Astrocyte (in vitro differentiated cells and primary cell): ENCODE measurements at places on chromosomes 4 and X. TPM values are rescaled to one million over a fixed set of nuclear protein-coding genes. Genes with fewer than 3 reads are reported as not detected.

MCUB gene
- 11.2 and 12.6 TPM in 2 replicates for total RNA-seq

MAOB gene
- total RNA-seq, result 0.20 and 0.77 TPM in 2 replicates

DNA sequence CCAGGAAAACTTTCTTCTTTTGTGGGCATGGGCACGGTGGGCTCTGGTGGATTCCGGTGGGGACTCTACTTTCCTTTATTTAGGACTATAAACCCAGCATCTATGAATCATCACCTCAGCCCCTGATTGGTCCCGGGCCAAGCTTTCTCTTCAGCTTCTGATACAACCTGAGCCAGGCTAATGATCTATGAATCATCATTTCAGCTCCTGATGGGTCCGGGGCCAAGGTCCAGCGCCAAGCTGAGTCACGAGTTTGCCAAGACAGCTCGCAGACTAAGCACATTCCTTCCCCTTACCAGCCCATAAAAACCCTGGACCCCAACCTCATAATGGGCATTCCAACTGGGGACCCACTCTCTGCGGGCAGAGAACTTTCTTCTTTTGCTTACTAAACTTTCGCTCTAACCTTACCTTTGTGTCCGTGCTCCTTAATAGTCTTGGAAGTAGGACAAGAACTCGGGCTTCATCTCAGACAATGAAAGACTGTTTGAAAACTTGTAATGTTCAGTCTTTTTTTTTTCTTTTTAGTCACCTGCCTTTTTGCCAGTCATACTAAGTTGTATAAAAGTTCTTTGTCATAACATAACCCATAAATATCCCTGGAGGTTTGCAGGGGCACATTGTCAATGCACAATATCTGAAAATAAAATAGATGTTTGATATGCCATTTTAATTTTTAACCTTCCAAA is 904.9 kb upstream of the EPHA5 start:
- no peaks in the 10 kb centered on the region for H3K36me3 ChIP-seq
- peak overlapping the region; percentile 95 for H3K27ac ChIP-seq
- H3K4me1 ChIP-seq, result peaks cover 30% of the 10 kb centered on the region

MEPE gene
- total RNA-seq, result not detected in 2 replicates

LNX1 gene
- 2.5 and 4.4 TPM in 2 replicates for total RNA-seq

GRCh38 chr4:907691-908425 is 24.3 kb downstream of the GAK start:
- no peak overlapping the region for H3K27ac ChIP-seq
- DNase-seq, result peak; percentile 74
- peaks cover 9% of the 10 kb centered on the region for H3K4me1 ChIP-seq

NWD2 gene
- total RNA-seq, result not detected in 2 replicates

ADH1A gene
- not detected in 2 replicates for total RNA-seq

- peak overlapping the region; percentile 54 for H3K27ac ChIP-seq
- no peak overlapping the region for H3K4me3 ChIP-seq
- H3K4me1 ChIP-seq, result peaks cover 35% of the 10 kb centered on the region
These were observed 9.9 kb downstream of the TNIP2 start for GRCh38 chr4:2745981-2746806.
